ENCODE measurements at places on chromosomes 12 and 14.

DNA sequence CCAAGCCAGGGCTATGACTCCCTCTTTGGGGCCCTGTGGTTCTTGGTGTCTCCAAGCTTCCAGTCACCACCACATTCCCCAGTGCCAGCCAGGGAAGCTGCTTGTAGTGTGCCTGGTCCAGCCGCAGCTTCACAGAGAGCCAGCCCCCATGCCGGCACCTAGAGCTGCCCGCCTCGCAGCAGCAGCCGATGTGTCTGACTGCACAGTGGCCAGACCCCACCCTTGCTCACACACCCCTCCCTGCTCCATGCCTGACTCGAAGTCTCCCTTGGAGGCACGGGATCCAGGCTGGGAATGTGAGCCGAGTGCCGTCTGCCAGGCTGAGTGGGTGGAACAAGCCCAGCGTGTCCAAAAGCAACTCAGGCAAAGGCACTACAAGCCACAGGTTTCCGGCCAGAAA lies 123.3 kb upstream of the SFSWAP start:
- DNase-seq = no peak

- no peak for DNase-seq
Observed at GRCh38 chr14:31410048-31410650, 10.2 kb downstream of the HEATR5A start.

DNA sequence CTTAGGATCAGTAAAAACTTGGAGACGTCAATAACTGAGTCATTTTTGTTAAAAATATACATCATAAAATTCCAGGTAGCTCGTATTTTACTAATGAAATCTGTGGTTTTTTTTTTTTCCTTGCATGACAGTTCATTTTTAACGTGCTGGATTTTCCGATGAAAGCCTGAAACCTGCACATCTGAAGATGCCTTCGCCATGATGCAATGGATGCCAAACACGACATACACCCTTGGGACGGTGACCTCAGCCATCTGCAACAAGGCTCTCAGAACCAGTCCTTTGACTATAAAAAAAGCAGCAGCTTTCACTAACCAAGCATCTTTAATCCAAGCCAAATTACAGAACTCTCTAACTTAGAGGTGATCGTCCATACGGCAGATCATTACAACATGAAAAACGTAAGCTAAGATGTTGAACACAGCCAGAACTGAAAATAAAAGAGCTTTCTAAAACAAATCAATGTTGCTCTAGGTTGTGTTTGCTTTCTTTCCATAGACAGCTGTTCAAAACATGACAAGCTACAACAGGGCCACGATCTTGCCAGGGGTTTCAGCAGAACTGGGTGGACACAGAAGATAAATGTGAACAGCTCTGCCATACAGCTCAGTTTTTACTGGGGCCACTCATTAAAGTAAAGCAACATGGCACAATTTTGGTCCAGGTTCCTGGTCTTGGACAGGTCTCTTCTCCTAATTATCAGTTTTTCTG lies 7.8 kb downstream of the NIN start:
- no peak for DNase-seq

DNA sequence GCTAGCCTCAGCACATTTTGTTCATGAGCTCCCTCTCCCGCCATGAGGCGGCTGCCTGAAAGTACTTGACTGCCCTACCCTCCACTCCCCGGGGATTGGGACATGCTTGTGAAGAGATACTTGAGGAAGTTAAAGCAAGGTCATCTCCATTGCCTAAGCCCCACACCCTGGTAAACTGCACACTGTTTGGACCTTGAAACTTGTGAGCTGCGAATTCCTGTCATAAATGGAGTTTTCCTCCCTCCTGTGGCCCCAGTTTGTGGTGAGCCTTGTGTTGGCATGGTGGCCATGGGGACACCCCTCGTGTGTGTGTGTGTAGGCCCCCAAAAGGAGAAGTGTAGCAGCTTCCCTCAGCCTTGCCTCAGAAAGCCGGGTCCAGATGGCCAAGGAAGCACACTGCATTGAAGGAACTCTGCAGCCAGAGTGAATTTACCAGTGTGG lies 395.5 kb downstream of the ZFP36L1 start:
- DNase-seq = no peak

DNA sequence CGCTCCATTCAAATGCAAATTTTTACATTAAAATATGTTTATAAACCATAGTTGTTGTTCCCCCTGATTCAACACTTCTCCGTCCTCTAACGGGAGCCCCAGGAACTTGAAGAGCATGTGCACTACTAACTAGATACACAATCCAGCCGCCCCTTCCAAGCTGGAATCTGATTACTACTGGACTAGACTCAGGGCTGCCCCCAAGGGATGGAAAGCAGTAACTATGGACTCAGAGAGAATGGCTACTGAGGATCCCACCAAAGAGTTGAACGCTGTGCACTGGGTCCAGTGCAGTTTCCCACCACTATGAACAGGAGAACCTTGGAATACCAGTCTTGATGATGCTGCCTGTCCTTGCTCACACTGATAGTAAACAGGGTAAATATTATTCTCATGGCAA lies 48.6 kb upstream of the PCNX1 start:
- no peak for DNase-seq

DNA sequence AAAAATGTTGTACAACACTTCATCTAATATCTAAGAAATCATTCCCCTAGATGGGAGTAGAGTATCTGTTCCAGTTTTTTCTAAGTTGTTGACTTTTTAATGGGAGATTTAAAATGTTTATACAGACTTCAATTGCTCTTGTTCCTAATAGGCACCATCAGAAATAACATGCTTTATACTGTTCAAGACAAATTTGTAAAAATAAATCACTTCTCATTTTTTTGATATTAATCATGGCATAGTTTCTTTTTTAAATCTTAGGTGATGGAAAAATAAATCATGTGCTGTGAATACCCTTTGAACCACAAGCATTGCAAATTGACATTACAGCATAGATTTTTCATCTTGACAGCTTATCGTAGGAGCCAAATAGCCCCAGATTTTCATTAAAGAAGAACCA lies 473.5 kb upstream of the MGAT4C start:
- DNase-seq = no peak

- no peak for DNase-seq
Observed at GRCh38 chr12:51901121-51901817, 6.0 kb upstream of the ACVRL1 start.

- no peak for DNase-seq
Observed at GRCh38 chr12:121295746-121296617, 527 bp downstream of the CAMKK2 start.

DNA sequence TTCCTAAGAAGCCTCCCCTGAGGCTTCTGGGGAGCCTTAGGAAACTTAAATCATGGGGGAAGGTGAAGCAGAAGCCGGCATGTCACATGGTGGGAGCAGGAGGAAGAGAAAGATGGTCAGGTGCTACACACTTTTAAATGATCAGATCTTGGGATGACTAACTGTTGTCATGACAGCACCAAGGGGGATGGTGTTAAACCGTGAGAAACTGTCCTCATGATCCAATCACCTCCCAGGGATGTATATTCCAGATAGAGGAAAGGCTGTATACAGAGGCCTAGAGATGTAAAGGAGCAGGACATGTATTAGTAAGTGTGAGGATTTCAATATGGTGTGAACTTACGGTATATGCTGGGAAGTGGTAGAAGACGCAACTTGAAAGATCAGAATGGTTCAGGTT lies 121.1 kb downstream of the CAND1 start:
- no peak for DNase-seq

DNA sequence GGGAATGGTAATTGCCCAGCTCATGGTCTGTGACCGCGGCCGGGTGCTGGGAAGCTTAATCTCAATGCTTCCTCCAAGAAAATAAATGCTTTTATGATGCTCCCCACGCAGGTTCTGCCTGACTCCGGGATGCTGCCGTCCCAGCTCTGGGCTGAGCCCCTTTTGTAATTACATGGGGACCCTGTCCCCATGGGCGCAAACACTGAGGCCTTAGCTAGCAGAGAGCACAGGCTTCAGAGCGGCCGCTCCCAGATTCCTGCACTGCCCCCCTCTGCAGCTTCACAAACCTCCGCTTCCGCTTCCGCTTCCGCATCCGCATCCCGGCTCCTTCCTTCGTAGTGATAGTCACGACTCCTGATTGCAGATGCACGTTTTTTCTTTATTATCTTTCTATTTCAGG lies 129.5 kb downstream of the KIF26A start:
- no peak for DNase-seq

GRCh38 chr12:108589028-108589839 lies 8.7 kb downstream of the TMEM119 start:
- no peak for DNase-seq

DNA sequence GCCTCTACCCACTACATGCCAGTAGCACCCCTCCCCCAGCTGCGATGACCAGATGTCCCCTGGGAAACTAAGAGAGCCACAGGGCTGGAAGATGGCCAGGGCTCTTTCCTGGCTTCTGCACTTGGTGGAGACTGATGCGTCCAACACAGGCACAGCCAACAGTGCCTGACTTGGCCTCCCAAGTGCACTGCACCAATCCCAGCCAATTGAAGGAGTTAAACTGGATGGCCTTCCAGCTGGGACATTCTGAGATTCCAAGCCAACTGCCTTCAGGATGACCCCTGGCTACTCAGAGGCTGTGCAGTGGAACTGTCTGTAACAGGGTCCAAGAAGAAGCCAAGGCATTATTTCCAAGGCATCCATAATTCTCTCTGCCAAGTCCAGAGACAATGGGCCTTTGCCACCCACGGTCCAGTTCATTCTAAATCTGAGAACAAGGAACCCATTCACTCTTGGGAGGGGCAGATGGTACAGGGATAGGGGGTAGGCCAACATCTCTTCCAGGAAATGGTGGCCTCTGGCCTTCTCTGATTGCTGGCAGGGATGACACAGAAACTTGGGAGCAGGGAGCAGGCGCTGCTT lies 35.2 kb downstream of the PRIMA1 start:
- DNase-seq = no peak

DNA sequence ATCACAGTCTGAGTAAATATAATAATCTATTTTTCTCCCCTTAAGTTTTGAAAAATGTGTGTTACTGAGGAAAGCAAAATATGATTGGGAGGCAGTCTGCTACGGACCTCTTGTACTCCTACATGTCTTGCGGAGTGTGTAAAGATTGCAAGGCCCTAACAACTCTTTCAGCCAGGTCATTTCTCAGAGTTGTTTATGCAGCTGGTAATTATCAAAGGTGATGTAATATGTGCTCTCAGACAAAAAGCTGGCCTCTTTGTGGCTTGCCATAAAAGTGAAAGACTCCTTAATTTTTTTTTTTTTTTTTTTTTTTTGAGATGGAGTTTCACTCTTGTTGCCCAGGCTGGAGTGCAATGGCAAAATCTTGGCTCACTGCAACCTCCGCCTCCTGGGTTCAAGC lies 40.5 kb upstream of the MON2 start:
- no peak for DNase-seq

GRCh38 chr12:109163167-109163566 lies 46.8 kb downstream of the ACACB start:
- DNase-seq = no peak

DNA sequence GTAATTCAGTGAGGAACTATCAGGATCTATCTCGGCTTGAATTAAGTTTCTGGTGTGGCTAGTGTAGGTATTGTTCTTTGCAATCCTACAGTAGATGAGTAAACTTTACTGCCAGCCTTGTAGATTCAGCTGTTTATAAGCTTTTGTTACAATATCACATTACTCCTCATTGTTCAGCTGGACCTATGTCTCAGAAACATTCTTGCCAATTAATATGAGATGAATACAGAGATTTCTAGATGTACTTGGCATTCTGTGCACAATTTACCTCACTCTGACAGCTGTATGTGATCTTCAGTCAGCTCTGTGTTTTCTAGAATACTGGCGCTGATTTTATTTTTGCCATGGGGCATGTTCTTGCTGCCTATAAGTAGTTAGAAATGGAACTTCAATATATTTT lies 55.7 kb downstream of the METTL25 start:
- DNase-seq = no peak

DNA sequence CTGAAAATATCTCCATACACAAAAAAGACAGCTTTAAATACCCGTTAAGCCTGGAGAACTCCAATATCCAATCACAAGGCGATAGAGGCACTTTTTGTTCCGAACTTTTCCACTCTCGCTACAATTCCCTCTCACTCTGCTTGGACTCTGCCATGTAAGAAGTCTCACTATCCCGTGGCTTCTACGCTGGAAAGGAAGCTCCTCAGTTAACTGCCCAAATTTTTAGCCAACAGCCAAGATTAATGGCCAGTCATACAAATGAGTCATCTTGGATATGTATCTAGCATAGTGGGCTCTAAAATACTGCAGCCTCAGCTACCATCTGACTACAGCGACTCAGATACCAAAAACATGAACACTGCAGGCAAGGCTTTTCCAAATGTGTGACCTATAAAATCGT lies 45.5 kb upstream of the RERGL start:
- no peak for DNase-seq

GRCh38 chr14:29548948-29549370 lies 378.7 kb downstream of the PRKD1 start:
- DNase-seq = no peak

DNA sequence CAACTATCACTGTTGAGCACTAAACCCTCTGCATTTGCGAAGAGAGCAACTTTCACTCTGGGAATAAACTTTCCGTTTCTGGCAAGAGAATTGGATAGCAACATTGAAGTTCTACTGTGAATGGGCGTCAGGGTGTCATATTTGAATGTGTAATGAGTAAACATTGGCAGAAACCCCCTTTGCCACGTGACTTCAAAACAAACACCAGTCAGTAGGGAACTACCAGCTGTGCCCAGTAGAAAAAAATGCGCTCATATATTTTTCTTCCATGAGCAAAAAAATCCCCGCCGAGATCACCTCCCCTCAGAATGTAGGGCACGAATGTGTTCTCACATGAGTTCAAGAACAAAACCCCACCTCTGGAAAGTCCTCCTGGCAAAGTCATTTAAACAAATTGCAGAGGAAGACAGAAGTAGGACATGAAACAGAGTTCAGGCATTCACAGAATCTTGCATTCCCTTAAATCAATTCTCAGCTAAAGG lies 80.6 kb downstream of the BTG1 start:
- no peak for DNase-seq

DNA sequence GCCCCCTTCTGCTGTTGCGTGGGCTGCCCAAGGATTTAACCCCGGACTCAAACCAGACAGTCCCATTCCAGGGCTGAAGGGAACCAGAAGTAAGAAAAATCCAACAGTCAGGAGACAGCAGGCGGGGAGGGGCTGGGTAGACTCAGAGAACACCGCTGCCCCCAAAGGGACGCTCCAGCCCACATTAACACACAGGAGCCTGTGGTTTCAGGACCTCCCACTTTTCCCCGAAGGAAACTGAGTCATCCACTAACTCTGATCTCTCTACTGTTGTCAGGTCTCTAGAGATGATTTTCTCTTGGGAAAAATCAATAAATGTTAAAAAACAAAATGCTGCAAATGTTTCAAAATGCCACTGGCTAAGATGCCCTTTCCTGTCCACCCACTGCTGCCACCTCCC lies 41.6 kb downstream of the FBXO21 start:
- DNase-seq = no peak

GRCh38 chr12:22164139-22164538 lies 118.1 kb downstream of the CMAS start:
- DNase-seq = no peak

DNA sequence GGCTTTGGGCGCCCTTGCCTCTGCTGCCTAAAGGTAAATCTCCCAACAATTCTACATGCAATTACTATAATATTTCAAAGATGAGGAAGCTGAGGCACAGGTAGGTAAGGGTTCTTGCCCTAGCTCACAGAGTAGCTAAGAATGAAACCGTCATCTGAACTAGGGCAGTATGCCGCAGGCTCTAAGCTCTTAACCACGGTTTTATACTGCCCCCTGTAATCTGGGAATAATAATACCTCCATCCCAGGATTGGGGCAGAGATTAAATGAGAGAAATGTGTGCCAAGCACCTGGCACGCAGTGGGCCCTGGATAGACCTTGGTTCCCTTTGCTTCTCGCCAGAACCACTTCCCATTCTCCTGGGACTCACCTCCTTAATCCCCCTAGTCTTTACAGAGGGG lies 1.5 kb upstream of the HRK start:
- no peak for DNase-seq
